Stimulated activated CD8-positive, alpha-beta memory T cell treated with anti-CD3 and anti-CD28 coated beads, Interleukin-4, amount 100 ng/mL, for 48 hours (primary cell): ENCODE measurements at places on chromosomes 16 and 17.

- no peak for DNase-seq
Measured at GRCh38 chr17:45688820-45689219, 95.3 kb upstream of the CRHR1 start.

GRCh38 chr16:28258567-28258966 lies 33.8 kb upstream of the SBK1 start:
- no peak for DNase-seq

GRCh38 chr17:76498876-76499251 lies 2.4 kb downstream of the RHBDF2 start:
- no peak for DNase-seq

DNA sequence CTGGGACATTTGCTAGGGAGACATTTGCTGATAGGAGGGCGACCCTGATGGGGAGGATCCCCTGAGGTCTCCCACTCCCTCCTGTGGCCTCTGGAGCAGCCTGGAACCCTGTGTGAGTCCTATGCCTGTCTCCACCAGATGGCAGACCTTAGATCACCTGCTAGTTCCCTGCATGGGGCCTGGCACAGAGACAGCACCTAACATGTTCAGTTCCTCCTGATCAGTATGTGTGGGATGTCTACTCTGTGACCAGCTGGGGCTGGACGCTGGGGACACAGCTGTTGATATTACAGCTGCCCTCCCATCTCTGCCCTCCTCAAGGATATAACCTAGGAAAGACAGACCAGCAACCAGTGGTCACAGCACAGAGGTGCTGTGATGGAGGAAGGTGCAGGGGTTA lies 1.1 kb upstream of the ADCY7 start:
- peak; percentile 42 for DNase-seq

DNA sequence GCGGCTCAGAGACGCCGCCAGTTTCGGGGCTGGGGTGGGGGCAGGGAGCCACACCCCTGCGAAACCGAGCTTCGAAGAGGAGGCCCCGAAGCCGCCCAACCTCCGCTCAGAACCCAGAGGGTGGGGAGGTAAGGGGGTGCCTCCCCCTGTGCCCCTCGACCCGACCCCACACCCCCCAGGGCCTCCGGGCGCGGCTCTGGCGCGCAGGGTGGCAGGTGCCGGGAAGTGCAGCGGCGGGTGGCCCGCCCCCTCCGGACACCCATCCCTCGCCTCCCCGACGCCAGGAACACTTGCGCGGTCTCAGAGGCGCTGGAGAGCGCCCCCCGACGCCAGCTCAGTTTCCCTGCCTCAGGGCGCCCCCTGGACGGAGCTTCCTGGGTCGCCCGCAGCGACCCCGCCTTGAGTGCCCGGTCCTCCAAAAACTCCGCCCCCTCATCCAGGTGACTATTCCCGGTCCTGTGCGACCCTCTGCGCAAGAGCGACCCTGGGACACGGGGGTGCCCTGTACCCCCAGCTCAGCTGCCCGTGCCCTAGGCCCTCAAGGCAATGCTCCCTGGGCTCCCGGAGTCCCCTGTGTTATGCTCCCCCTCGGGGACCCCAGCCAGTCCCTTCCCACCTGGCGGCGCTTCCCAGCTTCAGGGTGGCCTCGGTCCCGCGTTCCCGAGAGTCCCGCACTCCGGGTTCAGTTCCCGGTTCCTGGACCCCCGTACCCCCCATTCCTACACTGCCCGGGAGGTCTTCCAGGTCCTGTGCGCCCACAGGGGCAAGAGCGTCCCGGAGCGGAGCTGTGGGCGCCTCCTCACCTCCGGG lies 562 bp downstream of the PPL start:
- DNase-seq, result no peak

DNA sequence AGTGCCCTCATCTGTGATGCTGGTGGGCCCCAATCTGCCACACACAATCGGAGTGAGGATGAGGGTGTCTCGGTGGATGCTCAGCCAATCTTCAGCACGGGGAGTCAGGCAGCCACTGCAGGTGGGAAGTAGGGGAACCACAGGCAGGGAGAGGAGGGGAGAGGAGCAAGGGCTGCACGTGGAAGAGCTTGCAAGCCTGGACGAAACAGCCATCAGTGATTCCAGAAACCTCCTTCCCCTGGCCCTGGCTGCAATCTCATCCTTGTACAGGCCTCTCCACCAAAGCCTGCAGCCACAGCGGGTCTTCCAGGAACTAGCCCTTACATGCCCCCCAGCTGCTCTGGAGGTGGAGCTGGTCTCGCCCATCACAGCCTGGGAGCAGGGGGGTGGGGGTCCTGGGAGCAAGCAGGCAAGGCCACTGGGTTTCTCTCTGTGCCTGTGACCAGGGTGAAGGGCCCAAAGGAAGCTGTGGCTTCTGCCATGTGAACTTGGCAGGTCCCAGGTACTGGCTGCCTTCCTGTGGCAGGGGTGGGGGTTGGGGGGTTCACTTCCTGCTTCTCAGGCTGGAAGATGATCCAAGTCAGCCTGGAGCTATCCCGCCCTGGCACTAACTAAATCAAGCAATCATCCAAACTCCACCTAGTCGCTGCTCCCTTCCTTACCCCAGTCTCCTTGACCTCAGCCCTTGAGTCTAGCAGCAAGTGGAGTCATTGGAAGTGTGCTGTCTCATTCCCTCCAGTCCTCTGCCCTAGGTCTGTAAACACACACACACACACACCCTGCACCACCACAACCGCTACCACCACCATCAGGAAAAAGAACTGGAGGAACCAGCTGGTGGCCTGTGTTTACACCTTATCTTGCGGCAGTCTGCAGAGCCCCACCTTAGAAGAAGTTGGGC lies 29.4 kb upstream of the MLKL start:
- no peak for DNase-seq

DNA sequence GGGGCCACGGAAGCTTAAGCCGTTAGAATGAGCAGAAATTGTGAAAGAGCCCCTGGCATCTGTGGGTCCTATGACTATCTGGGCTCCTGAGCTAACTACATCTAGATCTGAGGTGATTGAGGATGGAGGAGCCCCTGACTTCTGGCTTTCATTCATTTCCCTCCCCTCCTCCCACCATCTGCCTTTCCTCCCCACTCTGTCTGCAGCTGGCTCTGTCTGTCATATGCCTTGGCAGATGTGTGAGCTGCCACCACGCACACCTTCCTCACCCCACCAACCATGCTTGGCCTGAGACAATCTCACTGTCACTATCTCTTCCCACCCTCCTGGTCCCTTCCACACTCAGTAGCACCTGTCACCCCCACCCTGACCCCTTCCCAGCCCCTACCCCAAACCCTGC lies 5.1 kb downstream of the CD300E start:
- no peak for DNase-seq

DNA sequence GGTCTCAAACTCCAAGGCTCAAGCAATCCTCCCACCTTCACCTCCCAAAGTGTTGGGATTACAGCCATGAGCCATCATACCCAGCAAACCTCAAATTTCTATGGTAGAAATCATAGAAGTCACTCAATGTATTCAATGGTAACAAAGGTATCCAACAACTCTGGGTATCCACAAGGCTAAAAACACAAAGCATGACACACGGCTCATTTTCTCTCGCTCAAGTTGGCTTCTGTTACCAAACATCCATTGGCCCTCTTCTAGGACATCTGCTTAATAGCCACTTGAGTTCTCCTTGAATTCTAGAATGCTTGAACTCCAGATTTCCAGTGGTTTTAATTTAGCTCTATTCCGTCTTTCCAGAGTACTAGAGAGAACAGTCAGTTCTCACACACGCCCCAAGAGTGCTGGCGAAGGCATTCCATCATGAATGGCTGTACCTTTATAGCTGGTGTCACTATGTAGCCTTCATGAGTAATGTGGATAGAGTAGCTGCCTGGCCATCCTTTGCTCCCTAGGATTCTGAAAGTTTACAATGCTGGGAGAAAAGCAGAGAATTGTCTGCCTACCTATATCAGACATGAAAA lies 42.6 kb downstream of the SPAG9 start:
- DNase-seq, result no peak

- DNase-seq, result no peak
Measured at GRCh38 chr16:55542459-55543082, 23.9 kb upstream of the CAPNS2 start.

DNA sequence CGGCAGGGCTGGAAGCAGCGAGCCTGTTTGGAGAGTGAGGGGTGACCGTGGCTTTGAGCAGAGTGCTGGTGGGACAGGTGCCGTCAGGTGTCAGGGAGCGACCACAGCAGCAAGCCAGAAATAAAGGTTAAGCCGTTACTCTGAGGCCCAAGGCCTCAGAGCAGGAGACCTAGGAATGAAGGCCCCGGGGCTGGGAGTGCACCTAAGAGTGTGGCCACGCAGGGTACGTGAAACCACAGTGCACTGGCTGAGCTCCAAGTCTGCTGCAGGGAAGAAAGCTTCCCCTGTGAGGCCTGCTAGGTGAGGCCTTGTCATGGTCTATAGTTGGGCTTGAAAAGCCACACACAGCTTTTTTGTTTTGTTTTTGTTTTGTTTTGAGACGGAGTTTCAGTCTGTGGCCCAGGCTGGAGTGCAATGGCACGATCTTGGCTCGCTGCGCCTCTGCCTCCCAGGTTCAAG lies 8.7 kb downstream of the CLUAP1 start:
- peak; percentile 81 for DNase-seq

GRCh38 chr17:81218459-81218858 lies 4.3 kb downstream of the CEP131 start:
- no peak for DNase-seq

DNA sequence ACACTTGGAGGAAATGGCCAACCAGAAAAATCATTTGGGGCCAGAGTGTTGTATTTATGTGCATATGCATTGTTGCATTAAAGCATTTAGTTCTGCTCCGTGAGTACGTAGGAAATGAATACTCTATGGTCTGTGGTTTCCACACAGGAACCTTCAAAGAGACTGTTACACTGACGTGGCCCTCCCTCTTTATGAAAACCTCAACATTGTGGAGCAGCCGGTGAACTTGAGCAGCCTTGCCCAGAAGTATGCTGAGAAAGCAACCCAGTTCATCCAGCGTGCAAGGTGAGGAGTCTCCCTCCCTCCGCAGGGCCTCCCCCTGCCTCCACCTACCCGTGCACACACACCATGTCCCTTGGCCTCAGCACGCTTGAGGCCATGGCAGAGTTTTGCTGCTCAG lies 65.2 kb downstream of the ARSG start:
- peak; percentile 72 for DNase-seq

DNA sequence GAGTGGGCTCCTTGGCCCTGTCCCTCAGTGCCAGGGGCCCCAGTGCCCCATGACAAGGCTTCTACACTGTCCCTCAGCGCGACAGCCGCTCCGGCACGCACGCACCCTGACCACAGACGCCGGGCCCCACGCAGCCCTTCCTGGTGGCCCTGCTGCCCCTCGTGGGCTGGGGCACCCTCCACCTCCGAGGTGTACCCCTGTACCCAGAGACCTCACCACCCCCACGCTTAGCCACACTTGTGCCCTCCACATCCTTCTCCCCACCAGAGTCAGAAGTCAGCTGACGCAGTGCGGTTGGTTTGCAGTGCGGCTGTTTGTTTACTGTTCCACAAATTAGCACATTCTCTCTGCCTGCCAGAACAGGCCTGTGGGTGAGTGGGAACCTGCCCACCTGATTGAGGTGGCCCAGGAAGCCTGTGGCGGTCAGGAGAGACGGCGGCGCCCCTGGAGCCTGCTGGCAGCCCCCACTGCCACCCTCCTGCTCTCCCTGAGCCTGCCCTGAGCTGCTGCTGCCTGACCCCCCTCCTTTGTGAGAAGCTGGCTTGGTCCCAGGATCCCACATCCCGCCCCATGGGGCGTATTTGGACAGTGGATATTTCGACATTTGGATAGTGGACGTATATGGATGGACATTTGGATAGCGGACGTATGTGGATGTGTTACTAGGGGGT lies 38.0 kb upstream of the CDH15 start:
- DNase-seq, result no peak

DNA sequence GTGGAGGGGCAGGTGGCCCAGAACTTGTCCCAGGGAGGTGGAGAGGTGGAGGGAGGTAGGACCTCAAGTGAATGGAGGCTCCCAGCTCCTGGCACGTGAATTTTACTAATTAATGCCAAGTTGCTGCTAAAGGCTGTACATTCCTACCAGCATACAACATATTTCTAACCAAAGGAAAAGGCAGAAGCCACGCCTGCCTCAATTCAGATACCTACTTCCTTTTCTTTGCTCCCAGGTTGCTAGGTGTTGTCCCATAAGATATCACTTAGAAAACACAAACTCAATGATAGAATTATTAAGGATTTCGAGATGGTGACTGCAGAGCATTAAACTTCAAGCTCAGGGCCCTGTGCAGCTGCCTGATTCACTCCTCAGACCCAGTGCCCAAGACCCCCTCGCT lies 20.5 kb upstream of the SMPD3 start:
- no peak for DNase-seq

DNA sequence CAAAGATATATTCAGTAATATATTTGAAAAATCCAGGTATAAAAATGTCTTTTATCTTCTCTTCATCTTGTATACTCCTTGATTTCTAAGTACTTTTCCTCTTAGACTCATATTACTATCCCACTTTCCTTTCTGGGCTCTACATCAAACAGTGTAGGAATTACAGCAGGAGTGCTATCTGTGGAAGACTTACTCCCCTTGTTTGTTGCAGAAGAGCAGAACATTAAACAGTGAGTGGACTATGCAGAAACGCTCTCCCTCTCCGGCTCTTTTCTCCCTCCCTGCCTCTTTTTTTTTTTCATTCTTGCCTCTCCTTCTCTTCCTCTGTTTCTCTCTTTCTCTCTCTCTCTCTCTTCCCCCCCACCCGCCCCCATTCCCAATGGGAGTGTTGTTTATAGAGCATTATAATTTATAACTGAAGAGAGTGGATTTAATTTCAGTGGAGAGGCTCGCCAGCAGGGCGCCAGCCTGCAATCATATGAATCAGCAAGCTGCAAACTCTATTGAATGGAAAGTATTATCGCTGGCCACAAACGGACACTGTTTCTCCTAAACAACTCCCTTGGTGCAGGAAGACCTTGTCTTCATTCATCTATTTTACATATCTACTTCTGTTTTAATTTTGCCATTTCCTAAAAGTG lies 242.3 kb upstream of the TBX2 start:
- DNase-seq, result no peak

GRCh38 chr16:57993897-57994296 lies 6.6 kb downstream of the ZNF319 start:
- no peak for DNase-seq

DNA sequence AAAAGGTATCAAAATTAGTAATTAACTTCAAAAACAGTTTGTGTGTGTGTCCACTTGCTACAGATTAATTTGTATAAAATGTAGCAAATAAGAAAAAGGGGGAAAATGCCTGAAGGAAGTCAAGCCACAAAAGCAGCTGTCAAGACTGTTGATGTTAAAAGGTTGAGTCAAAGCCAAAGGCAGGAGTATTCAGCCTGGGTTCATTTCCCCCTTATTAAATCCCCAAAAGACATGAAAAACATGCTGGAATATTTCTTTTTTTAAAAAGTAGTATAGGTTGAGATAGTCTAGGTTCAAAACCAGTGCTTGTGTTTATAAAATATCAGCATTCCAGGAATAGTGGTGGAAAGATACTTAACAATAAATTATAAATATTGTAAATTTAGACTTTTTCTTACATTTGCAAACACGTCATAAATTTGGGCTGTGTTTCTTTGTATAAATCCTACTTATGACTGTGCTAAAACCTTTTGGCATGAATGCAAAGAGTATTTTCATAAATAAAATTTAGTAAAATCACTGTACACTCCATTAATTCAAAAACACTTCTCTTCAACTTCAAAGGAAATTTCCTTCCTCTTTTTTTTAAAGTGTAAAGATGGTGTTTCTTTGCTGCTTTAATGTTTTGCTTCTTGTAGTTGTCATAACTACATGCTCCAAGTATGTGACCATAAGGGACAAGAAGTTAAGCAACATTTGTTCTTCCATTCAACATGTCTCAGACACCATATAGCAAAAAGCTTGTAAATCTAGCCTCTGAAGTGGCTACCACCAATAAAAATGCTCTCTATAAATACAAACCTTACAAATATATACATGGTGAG lies 72.0 kb downstream of the SKAP1 start:
- DNase-seq, result no peak
